ENCODE measurements at places on chromosomes 11 and 22.

DNA sequence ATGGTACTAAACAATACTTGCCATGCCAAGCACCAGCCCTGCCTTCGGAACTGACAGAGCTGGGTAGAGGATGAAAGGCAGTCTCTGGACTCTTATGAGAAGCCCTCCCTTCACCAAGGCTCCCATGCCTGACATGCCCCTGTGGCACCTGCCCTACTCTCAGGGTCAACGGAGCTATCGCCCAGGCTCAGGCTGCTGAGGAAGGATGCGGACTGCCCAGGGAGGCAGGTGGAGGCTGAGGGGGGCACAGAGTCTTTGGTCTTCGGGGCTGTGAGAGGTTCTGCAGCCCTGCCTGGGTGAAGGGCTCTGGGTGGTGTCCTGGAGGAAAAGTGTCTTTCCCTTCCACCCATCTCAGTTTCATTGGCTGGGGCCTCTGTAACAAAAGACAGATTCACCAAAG is 290.8 kb upstream of the B3GAT1 start:
- DNase-seq: no peak

- DNase-seq: peak; percentile 62
These were observed 52.0 kb upstream of the THY1 start for GRCh38 chr11:119474682-119475596.

DNA sequence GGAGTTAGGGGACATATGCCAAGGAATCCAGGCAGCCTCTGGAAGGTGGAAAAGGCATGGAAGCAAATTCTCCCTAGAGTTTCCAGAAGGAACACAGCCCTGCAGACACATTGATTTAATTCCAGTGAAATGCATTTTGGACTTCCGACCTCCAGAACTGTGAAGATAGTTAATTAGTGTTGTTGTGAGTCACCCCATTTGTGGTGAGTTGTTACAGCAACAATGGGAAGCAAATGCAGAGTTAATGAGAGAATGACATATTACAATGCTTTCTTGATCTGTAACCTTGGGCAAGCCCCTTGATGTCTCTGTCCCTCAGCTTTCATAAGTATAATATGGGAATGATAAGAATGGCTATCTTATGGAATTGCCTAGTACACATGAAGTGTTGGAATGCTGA is 178.7 kb downstream of the KIRREL3 start:
- DNase-seq: no peak

- DNase-seq: no peak
These were observed 9.0 kb upstream of the APOBEC3H start for GRCh38 chr22:39087881-39088684.

DNA sequence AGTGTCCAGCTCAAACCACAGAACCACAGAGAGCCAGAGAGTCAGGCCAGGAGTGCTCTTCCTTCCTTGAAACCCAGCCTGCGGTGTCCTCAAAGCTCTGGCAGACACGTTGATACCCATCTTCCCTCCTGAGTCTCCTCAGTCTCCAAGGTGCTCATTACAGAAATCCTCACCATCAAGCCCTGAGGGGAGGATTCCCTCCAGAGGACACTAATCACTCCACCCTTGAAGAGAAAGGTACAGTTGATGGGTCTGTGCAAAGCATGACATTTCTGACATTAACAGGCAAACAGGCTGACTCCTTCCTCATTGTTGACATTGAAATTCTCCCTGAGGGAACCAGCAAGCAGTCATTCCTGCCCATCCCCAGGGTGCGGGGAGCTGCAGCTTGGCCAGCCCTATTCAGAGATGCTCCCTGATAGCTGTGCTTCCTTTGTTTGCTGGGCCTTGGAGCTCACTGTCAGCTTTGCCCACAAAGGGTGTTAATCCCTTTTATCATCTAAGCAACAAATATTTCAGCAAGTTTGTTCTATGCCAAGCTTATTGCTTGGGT is 101.7 kb upstream of the CSNK2A3 start:
- DNase-seq: no peak

DNA sequence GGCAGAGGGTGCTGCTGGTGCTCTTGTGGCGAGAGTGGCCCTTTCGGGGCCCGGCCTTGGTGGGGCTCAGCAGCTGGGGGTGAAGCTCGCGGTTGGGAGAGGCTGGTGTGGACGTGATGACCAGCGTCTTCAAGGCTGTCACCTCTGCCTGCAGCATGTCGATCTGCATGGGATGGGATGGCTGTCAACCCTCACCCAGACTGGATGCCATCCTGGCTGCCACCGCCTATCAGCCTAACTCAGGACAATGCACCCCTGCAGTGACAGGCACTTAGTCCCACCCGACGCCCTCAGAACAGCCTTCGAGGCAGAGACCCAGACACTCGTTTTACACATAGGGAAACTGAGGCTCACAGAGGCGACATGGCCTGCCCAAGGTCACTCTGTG is 10.8 kb downstream of the RAB3IL1 start:
- DNase-seq: no peak

DNA sequence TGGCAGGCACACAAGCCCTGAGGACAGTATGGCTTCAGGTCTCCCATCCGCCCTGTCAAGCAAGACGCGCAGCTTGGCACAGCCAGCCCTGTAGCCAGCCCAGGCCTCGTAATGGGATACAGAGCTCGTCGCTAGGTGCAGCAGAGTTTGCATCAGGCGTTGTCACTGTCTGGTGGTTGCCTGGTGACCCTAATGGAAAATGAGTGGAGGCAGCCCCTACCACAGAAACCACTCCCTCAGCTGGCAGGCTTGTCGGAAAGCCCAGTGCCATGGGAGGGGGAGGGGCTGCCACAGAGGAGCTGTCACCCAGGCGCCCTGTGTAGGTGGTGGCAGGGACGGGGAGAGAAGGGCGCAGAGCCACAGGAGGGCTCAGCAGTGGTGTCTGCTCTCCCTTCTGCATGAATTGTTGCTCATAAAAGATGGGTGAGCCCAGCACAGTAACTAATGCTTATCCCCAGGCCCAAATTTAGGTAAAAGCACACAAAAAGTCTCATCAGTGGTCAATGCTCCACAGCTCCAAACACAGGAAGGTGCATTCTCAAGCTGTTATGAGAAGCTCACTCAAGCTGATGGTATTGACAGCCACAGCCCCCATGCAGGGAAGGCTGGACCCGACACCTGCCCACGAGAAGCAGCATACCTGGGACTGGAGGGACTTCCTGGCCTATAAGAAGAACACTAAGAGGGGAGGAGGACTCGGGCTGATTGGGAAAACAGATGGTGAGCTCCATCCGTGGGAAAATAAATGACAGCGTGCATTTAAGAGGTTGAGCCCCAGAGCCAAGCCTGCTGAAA is 164.6 kb downstream of the ETS1 start:
- no peak for DNase-seq

GRCh38 chr11:4677948-4678347 is 19.7 kb downstream of the OR51E2 start:
- no peak for DNase-seq

- no peak for DNase-seq
These were observed 28.0 kb downstream of the FLRT1 start for GRCh38 chr11:64063777-64064176.

DNA sequence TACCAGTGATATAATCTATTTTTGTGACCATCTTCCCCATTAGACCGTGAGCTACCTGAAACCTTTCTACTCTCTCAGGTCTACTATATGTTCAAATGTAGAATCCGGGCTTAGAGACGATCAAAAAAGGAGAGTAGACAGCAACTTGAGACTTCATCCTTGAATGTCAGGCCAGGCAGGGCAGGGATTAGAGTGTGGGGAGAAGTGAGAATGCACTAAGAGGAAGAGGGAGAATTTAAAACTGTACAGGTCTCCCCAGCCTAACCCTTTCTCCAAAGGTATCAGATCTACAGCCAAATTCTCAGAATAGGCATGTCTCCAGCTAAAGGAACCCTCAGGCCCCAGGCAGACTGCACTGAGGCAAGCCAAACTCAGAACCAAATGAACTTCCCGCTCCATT is 935 bp downstream of the LAMTOR1 start:
- no peak for DNase-seq

- no peak for DNase-seq
These were observed 62.7 kb upstream of the ARHGAP42 start for GRCh38 chr11:100624346-100624745.

DNA sequence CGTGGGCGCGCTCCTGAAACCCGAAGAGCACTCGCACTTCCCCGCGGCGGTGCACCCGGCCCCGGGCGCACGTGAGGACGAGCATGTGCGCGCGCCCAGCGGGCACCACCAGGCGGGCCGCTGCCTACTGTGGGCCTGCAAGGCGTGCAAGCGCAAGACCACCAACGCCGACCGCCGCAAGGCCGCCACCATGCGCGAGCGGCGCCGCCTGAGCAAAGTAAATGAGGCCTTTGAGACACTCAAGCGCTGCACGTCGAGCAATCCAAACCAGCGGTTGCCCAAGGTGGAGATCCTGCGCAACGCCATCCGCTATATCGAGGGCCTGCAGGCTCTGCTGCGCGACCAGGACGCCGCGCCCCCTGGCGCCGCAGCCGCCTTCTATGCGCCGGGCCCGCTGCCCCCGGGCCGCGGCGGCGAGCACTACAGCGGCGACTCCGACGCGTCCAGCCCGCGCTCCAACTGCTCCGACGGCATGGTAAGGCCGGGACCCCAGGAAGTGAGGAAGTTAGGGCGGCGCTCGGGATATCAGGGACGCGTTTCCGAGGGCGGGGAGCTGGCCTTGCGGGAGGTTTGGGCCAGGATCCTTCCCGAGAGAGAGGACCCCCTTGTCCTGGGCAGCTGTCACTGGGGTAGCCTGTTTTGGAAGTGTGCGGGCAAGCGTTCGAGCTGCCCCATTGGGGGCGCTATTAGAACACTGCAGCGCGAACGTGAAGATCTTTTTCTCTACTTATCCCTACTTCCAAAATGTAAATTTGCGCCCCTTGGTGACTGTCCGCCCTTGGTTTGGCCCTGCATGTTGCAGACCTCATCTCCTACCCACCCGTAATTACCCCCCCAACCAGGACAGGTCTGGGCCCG is 796 bp downstream of the MYOD1 start:
- DNase-seq: no peak

- DNase-seq: no peak
These were observed 86.5 kb upstream of the PPARA start for GRCh38 chr22:46063846-46064227.

DNA sequence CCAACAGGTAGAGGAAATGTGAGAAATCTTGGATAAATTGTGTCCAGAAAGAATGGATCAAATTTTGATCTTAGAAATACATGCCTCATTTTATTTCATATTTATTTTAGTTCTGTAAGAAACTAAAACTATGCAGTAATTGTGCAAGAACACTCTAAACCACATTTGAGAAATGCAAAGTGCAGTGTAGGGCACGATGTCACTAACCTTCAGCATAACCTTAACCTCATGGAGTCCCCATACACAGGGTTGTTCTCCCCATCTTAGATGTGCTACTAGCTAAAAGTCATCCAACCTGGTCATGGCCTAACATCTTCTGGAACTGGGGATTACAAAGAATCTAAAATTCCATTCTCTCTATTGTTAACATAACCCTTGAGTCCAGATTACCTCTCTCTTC is 48.4 kb upstream of the ARHGAP42 start:
- DNase-seq: no peak

DNA sequence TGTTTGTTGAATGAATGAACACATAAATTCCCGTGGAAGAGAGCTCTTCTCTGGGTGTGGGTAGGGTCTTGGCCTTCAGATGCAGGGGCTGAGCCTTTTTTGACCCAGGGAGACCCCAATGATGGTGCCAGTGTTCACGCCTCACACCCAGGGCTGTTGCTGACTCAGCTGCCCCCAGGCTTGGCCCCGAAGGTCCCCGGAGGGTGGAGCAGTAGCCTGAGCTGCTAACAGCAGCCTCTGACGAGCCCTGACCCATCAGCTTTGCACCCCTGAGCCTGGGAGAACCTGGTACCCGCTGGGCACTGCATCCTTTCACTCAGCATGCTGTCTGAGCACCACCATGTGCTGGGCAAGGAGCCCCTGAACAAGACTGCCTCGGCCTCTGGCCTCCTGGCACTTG is 23.9 kb downstream of the NFAM1 start:
- DNase-seq: no peak

- no peak for DNase-seq
These were observed 109.2 kb downstream of the CSNK2A3 start for GRCh38 chr11:11243590-11244469.

- no peak for DNase-seq
These were observed 61.3 kb downstream of the CHST1 start for GRCh38 chr11:45603946-45604682.

GRCh38 chr11:132886335-132886734 is 646.0 kb downstream of the OPCML start:
- no peak for DNase-seq

- no peak for DNase-seq
These were observed 178.6 kb upstream of the PITPNB start for GRCh38 chr22:28097627-28098026.
